ENCODE measurements at places on chromosomes 2 and 18.

- DNase-seq = no peak
Observed at GRCh38 chr2:9764153-9764778, 79.0 kb upstream of the TAF1B start.

DNA sequence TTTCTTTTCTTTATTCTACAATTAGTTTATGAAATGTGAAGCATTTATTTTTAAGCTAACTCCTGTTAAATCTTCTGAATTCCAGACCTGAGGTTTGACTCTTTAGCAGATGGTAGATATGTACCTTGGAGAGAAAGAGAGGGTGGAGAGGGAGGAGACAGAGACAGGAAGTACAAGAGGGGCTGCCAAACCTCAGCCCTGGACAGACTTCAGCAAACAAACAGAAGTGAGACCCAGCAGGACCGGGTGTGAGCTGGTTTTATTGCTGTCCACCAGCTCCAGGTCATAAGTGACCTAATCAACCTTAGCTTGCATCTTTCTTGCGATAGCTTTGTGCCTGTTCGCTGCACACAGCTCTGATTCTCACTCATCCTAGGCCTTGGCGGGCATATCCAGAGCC, 168.6 kb downstream of the CNTNAP5 start:
- DNase-seq = peak; percentile 18

GRCh38 chr2:100988630-100989417, 13.3 kb upstream of the RPL31 start:
- no peak for DNase-seq

GRCh38 chr2:224284134-224284946, 117.6 kb downstream of the FAM124B start:
- peak; percentile 67 for DNase-seq

- DNase-seq = no peak
Observed at GRCh38 chr2:240889601-240890560, 6.1 kb downstream of the MAB21L4 start.

DNA sequence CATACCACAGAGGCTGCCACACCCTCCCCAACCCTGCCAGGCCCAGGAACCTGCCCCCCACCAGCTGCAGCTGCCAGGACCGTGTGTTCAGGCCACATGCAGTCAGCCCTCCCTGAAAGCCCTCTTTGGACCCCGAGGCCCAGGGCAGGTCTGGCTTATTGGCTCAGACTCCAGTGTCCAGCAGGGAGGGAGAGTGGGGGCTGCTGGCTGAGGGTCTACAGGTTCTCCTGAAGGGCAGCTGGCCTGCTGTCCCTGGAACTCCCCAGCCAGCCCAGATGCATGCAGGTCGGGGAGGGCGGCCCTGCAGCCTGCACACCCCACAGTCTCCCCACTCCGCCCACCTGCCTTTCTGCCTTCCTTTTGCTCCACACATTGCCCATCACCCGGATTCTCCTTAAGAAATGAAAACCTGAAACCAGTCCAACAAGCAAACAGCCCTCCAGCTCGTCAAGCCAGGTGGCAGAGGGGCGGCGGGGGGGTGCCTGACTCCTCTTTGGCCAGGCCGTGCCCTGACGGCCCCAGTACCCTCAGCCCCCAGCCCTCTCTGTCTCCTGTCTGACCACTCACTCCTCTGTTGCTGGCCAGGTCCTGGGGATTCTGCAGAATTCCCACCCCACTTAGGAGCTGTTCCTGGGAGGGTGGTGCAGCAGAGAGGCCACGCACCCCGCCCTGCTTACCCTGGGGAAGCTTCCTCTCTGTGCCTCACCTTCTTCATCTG, 18.0 kb downstream of the GPR35 start:
- DNase-seq = no peak

GRCh38 chr18:45254709-45255082, 360.6 kb upstream of the SLC14A2 start:
- no peak for DNase-seq

GRCh38 chr2:182649316-182649715, 66.7 kb upstream of the DNAJC10 start:
- peak; percentile 87 for DNase-seq

DNA sequence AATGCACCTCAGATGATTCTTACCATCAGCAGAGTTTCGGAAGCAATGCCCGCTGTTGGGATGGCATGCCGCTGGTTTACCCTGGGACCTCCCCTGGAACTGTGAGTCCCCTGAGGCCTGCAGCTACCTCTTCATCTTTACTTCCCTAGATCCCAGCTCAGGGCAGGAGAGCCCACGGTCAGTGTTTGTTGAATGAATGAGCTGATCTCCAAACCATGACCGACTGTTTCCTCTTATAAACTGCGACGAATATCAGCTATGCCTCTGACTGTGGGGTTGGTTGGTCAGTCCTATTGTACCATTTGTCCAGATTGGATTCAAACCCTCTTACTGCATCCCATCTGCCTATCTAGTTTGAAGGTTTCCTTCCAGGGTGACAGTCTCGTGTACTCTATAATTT, 64.4 kb downstream of the DDX1 start:
- no peak for DNase-seq

GRCh38 chr18:11074889-11075288, 74.5 kb downstream of the PIEZO2 start:
- DNase-seq = peak; percentile 25

- DNase-seq = no peak
Observed at GRCh38 chr2:189337656-189338055, 103.6 kb upstream of the WDR75 start.

DNA sequence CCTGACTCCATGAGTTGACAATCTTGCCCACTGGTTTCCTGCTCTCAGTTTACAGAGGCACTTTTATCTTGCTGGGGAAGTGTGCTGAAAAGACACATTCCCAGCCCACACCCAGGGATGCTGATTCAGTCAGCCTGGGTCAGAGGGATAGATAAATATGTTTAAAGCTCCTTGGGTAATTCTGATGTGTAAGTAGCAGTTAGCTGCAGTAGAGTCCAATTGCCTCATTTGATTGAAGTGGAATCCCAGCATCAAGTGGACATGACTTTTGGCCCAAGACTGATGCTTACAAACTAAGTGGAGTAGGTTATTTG, 29.4 kb downstream of the PSD4 start:
- DNase-seq = no peak

DNA sequence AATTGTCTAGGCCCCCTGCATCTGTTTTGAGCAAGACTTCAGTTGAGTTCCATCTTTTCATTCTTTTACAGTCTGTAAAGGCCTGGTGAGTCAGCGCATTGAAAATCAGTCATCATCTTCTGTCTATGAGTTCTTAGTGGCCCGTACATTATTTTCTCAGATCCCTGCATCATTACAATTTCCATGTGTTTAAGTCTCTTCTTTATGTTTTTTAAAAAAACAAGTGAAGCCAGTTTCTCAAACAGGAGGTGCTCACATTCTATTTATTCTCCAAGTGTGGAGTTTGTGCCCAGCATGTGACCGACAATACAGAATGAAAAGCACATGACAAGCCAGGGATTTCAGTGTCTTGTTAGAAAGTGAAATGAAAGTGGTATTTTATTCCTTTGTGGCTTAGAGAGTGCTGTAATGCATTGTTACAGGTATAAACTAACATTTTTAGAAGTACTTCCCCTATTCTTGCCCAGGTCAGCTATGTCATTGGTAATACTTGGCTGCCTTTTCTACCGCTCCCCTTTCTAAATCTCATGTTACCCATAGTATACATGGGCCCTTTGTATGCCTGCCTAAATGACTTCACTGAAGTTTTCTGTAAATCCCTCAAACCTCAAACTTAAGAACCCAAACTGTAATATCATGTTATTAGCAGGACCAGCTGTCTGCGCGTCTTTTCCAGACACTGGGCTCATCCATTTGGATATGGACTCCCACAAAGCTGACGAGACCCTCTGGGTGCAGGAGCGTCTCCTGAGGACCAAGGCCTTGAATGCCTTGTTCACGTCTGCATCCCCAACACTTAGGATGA, 67.6 kb downstream of the FEZ2 start:
- DNase-seq = no peak

DNA sequence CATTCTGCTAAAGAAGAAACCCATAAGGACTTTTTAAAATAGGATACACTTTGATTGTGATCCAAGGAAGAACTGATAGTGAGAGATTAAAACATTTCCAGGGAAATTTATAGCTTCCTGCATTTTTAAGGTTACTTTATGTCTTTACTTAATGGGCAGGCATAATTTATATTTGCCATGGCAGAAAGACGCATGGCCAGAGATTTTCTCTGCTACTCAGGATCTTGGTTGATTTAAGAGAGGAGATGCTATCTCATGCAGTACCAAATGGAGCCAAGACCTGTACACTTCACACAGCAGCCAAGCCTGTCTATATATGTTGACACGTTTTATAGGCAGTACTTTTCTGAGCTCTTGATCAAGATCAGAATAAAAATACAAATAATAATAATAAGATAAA, 60.9 kb upstream of the NT5C1B start:
- DNase-seq = no peak

- DNase-seq = no peak
Observed at GRCh38 chr18:28136071-28136470, 40.9 kb downstream of the CDH2 start.

GRCh38 chr2:209974576-209974975, 27.9 kb upstream of the RPE start:
- no peak for DNase-seq

DNA sequence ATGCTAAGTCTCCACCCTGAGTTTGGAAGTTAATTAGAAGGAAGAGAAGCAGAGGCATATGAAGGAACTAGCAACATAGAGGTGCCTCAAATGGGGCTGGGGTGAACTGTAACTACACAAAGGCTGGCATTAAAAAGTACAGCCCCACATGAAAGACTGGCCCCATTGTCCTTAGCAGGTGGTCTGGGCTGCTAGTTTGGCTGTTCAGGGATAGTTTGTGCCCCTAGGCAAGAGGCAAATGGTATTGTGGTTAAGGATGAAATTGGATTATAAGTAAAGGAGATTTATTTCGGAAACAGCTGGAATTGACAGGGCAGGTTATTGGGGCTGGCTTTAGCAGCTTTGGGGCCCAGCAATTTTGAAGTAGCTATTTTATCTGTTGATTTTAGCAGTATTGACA, 365.7 kb upstream of the TNP1 start:
- DNase-seq = no peak

DNA sequence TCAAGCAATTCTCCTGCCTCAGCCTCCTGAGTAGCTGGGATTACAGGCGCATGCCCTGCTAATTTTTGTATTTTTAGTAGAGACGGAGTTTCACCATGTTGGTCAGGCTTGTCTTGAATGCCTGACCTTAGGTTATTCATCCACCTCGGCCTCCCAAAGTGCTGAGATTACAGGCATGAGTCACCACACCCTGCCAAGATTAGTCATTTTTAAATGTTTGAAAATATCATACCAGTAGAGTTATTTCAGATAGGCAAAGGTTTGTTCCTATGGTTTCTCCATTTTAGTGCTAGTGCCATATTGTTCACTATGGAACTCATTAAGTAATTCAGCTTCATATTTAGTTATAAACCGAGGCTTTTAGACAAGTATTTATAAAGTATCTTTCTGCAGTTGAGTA, 52.3 kb downstream of the HIBCH start:
- no peak for DNase-seq

- peak; percentile 99 for DNase-seq
Observed at GRCh38 chr18:80108739-80109675, at the start of gene ADNP2. TSS of gene ADNP2 (plus strand) at chr18:80109262. CDS start at chr18:80117543, 8,281 bp downstream.

GRCh38 chr2:34308140-34308539, 709.0 kb upstream of the FAM98A start:
- no peak for DNase-seq

- DNase-seq = no peak
Observed at GRCh38 chr2:96913117-96913397, 43.2 kb upstream of the SEMA4C start.

GRCh38 chr2:141523199-141523598, 607.6 kb downstream of the LRP1B start:
- no peak for DNase-seq

- peak; percentile 47 for DNase-seq
Observed at GRCh38 chr18:74299746-74300145, 8.0 kb upstream of the CYB5A start.

DNA sequence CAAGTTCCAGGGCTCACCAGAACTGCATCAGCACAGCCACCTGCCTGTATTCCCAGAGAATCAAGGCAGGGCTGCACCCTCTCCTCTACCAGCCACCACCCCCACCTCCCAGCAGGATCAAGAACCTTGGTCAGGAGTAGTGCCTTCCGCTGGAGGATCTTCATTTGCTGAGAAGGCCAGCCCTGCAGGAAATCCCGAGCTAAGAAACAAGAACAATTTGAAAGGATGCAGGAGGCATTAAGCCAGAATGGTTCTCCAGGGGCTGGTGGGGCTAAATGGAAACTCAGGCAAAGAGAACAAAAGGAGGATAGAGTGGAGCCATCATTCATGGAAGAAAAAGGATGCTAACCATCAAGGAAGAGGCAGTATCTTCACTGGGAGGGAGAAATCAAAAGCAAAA, 147.3 kb upstream of the SLC14A2 start:
- no peak for DNase-seq

DNA sequence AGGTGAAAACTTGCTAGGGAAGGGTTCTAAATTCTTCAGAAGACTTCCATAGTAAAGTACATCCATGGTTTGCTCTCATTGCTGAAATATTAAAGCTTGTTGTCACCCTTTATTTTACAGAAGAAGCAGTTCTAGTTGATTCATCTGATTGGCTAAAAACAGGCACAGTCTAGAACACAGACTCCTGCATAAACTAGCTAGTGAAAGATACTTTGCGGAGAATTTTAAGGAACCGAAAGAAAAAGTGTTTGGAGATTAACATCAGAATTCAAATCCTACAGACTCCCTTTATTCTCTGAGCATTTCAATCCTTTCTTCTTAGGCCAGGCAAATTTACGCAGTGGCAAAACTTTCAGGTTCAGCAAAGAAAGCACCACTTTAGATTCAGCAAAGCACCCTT, 1076.5 kb upstream of the ZEB2 start:
- DNase-seq = no peak

DNA sequence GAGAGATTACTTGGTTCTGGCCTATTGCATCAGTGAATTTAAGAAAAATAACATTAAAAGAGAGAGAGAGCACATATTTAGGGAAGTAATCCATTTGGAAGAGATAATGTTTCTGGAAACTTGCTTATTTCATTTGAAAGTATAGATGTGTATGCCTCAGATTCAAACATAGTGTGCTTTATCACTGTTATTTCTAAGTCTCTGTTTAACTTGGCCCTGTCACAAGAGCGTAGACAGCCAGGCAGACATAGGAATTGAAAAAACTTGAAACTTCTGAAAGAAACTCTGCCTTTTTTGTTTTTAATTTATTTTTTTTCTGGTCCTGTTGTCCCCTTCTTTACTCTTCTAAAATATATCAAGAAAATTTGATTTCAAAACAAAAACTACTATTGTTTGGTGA, 849.1 kb downstream of the CNTNAP5 start:
- DNase-seq = no peak

DNA sequence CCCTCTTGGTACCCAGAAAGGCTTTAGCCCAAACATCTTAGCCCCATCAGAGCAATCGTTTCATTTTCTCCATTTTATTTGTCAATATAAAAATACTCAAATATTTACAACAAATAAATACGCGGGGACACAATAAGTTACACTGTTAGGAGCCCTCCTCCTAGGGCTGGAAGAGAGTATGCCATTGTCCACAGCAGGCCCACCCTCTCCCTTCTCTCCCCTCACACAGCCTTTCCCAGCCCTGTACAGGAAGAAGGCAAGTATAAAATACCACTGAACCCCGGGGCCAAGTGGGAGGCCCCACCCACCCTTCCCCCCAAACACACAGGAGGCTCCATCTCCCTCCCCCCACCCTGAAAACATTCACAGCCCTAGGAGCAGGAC, 1.9 kb upstream of the ANKRD39 start:
- no peak for DNase-seq
